ENCODE measurements at places on chromosomes 13 and 19. TPM values are rescaled to one million over a fixed set of nuclear protein-coding genes. Genes with fewer than 3 reads are reported as not detected.

GRCh38 chr19:31555634-31556215 lies 206.5 kb upstream of the TSHZ3 start:
- no peak for DNase-seq

DNA sequence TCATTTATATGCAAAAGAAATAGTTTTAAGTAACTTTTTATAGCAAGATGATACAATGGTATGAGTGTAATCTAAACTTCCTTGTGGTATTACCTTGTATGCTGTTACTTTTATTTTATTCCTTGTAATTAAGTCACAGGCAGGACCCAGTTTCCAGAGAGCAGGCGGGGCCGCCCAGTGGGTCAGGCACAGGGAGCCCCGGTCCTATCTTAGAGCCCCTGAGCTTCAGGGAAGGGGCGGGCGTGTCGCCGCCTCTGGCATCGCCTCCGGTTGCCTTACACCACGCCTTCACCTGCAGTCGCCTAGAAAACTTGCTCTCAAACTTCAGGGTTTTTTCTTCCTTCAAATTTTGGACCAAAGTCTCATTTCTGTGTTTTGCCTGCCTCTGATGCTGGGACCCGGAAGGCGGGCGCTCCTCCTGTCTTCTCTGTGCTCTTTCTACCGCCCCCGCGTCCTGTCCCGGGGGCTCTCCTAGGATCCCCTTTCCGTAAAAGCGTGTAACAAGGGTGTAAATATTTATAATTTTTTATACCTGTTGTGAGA lies 10.2 kb downstream of the PLPPR3 start:
- no peak for DNase-seq

- DNase-seq: peak; percentile 78
Observed at GRCh38 chr19:46346821-46347571, at the start of gene PPP5C. TSS of gene PPP5C (plus strand) at chr19:46347087. CDS start at chr19:46347097, 10 bp downstream.

Gene PSG1
- not detected for total RNA-seq

GRCh38 chr13:98937911-98938381 lies 39.9 kb downstream of the DOCK9 start:
- no peak for DNase-seq

Measured in occipital lobe (tissue), 3 donors.